Activated CD4-positive, alpha-beta T cell treated with anti-CD3 and anti-CD28 coated beads, Interleukin-2, amount 50 U/mL, for 4 hours (primary cell): ENCODE measurements at places on chromosomes 11 and 22.

- DNase-seq = no peak
Measured at GRCh38 chr11:106160494-106160893, 83.0 kb downstream of the AASDHPPT start.

GRCh38 chr11:3046190-3046589, 11.0 kb downstream of the CARS1 start:
- DNase-seq = no peak

- no peak for DNase-seq
Measured at GRCh38 chr22:48240148-48240934, 1477.9 kb downstream of the TBC1D22A start.

- DNase-seq = no peak
Measured at GRCh38 chr11:131522851-131523250, 152.4 kb downstream of the NTM start.

DNA sequence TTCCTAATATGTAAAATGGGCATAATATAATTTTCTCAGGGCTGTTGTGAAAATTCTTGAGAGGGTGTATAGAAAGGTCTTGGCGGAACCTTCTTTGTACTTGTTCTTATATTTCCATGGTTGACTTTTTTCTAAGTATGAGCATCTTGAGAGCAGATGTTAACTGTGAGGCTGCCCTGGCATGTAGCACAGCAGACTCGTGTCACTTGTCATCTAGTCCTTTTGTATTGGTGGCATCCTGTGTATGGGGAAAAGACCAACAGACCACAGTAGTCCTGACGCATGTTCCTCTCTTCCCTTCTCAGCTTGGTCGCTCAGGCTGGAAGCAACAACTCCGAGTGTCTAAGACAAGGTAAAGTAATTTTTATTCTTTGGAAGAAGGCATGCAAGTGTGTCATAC, 153.8 kb upstream of the ZBED5 start:
- no peak for DNase-seq

DNA sequence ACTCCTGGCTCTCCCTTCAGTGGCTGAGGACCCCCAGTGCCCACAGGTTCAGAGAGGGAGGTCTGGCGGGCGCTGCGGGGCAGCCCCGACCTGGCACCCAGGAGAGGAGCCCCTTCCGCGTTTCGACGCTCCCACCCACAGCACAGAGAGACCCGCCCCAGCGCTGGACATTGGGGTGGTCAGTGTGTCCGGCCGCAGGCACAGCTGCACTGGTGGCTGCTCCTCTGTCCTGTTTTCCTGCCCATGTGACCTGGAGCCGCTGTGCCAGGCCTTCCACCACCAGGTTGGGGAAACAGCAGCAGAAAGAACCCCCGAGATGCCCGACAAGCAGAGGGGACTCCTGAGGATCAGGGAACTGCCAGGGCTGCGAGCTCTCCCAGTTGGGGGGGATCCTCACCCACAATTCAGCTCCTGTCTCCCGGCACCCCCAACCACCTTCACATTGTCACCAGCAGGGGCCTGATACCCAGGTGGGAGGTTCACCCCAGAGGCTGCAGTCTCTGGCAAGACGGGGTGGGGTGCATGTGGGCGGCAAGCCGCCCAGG, 13.6 kb downstream of the KRTAP5-5 start:
- no peak for DNase-seq

DNA sequence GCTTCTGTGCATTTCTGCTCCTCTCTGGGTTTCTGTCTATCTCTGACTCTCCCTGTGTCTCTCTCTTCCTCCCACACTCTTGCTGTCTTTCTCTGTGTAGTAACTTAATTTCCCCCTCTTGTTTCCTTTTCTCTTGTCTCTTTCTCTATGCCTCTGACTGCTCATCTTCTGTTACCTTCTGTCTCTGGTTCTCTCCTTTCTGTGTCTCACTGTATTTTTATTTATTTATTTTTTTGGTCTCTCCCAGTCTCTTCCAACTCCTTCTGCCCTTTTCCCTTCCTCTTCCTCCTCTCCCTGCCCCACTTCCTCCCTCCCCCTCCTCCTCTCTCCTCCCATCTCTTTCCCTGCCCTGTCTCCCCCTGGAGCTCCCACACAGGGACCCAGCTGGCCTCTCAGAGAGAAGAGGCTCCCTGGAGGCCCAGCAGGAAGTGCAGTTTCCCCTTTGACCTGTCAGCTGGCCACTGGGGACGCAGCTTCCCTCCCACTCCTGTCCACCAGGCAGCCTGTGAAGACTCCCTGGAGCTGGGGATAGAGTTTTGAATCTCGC, 38.3 kb upstream of the MYH9 start:
- no peak for DNase-seq

DNA sequence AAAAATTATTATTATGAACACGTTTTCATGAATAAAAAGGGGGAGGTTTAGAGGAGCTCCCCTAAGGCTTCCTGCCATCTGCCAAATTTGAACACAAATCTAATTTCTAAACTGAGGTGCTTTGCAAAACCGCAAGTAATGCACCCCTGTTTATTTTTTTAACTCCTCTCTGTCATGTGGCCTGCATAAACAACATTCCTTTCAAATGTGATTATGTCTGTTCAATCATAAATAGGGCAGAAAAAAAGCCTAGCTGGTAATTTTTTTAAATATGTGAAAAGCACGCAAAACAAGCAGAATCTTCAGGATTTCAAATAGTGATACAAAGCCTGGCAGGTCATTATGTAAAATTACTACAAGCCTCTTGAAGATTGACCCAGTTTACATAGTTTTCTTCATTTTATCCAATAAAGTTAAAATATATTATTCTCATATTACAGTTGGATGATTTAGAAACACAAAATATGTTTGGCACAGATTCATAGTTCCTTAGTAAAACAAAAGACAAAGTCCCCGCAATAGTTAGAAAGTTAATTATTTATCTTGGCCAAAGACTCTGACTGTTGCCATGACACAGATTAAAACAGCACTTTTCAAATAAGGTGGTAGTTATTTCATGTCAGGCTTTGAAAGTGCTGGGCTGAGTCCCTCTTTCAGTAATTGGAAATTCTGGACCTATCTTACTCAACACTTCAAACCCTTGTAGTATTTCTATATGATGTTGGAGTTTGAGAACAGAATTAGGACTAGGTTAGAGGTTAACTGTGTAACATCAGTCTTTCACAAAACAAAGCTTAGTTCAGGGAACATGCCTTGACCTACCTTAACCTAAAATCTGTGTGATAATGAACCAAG, 200.3 kb upstream of the MPPED2 start:
- no peak for DNase-seq

DNA sequence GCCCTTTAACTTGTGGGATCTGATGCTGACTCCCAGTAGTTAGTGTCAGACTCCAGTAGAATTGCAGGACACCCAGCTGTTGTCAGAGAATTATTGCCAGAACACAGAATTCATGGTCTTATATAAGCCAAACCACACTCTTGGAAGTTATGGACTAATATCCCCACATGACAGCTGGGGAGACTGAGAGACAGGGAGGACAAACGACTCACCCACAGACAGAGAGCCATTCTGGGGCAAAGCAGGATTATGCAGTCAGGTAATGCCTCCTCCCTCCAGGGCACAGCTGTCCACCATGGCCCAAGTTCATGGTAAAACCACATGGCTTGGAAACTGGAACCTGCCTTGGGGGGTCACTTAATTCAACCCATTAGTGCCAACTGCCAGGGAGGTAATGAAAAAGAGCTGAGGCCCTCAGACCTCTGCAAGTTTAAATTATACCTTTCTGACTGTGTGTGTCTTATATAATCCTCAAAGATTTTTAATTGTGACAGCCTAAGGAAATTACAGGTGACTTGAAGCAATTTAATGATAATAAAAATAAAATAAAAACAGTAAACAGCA, 299.5 kb downstream of the BUD13 start:
- DNase-seq = no peak
